ENCODE measurements at places on chromosomes 6 and 20. TPM values are rescaled to one million over a fixed set of nuclear protein-coding genes. Genes with fewer than 3 reads are reported as not detected.

SCGN gene
- total RNA-seq = not detected

CST4 gene
- not detected for total RNA-seq

KCNG1 gene
- total RNA-seq = 22.4 TPM

DNA sequence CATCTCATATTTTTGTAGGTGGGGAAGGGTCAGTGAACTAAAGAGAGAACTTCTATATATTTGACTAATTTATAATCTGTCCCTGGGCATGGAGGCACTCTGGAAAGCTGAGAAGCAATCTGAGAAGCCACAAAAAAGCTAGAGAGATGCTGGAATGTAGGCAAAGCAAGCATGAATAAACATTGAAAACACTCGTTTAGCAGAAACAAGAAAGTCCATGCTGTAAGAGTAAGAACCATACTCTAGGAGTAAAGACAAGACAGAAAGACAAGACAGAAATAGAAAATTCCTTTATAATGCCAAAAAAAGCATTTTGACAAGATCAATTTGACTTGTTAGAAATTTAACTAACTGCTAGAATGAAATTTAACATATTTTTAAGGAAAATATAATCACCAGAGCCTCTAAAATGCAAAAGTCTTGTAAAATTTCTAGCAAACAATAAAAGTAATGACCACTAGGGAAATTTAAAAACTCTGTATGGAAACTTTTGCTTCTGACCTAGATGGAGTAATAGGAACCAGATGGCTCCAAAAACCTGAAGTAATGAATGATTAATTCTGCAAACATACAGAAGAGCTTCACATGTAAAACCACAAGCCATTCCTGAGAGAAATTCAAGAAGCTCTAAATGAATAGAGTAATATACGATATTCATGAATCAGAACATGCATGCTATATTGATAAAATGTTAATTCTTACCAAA lies 625.7 kb upstream of the PTCHD4 start:
- DNase-seq = no peak

DNA sequence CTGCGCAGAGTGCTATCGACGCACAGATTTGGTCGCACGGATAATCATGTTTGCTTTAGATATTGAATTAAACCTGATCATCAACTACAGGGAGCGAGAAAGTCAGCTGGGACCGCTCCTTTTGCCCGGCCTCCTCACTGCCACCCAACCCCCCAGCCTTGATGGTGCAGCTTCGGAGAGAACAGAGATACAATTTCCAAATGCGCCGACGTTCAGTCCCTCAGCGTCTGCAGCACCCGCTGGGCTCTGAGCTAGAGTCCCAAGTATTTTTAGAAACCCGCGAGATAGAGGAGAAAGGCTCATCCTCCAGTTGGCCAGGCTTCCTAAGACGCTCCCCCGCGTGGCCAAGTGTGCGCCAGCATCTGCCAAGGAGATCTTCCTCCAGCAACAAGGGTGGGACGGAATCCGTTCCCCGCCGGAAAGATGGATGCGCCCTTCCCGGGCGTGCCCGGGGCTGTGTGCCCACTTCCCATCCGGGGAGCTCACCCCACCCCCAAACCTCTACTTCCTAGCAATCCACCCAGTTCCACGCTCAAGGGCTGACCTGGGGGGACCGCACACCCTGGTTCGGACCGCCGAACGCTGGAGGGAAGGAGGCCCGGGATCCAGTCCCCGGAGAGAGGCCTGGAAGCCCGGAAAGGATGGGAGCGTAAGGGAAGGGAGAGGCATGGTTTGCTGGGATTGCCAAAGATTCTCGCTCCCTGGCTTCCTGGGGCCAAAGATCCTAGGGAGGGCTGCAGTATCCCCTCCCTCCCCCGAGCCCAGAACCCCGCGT lies 4.1 kb downstream of the NKX2-2 start:
- no peak for DNase-seq

Data from ureter (tissue), 1 donor.